GM04504 (cell line): ENCODE measurements at places on chromosomes 11 and 22.

GRCh38 chr11:44286268-44286880 lies 23.6 kb downstream of the ALX4 start:
- DNase-seq: peak; percentile 17

- peak; percentile 75 for DNase-seq
Measured at GRCh38 chr22:27534720-27535125, 266.8 kb downstream of the MN1 start.

- DNase-seq: no peak
Measured at GRCh38 chr11:17747131-17747955, 12.8 kb downstream of the KCNC1 start.

DNA sequence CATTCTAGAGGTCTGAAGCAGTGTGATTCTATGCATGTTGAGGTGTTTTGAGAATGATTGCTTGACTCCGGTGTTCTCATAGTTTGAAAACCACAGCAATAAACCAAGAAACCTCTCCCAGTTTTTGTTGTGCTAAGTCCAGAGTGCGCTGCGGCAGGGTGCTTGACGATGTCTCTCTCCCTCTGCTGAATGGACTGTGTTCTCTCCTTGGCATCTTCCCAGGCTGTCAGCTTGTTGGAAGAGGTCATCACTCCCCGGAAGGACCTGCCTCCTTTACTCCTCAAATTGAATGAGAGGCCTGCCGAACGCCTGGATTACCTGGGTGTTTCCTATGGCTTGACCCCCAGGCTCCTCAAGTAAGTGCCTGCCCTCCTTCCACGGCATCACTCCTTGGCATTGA lies 31.0 kb downstream of the NAT10 start:
- no peak for DNase-seq

DNA sequence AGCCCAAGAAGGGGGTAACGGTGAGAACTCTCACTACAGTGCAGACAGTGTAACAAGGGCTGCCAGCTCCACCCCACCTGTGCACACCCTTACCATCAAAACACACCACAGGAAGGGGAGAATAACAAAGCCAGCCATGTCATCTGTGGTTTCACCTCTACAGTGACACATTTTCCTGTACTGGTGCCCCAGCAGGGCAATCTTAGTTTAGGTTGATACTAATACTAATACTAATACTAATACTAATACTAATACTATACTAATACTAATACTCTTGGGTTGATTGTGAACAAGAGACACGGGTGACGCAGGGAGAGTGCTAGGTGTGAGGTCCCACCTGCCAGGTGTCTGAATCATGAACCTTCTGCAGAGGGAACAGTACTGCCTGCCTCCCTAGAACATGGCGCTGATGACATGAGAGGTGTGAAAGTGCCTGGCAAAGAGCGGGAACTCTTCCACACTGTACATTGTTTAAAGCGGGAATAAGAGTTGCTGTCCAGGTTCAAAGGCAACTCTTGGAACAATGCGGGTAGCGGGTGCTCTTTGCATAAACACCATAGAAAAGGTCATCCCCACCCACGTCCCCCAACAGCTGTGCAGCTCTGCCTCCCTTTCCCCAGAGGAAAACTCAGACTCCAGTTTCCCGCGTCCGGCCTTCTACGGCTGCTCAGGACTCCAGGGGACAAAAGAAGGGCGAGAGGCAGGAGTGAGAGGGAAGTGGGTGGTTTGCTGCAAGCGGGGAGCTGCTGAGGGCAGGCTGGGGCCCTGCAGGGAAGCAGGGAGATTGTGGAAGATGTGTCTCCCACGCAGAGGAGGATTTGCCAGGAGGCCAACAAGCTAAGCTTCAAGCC lies 25.0 kb upstream of the TMPRSS4 start:
- no peak for DNase-seq

DNA sequence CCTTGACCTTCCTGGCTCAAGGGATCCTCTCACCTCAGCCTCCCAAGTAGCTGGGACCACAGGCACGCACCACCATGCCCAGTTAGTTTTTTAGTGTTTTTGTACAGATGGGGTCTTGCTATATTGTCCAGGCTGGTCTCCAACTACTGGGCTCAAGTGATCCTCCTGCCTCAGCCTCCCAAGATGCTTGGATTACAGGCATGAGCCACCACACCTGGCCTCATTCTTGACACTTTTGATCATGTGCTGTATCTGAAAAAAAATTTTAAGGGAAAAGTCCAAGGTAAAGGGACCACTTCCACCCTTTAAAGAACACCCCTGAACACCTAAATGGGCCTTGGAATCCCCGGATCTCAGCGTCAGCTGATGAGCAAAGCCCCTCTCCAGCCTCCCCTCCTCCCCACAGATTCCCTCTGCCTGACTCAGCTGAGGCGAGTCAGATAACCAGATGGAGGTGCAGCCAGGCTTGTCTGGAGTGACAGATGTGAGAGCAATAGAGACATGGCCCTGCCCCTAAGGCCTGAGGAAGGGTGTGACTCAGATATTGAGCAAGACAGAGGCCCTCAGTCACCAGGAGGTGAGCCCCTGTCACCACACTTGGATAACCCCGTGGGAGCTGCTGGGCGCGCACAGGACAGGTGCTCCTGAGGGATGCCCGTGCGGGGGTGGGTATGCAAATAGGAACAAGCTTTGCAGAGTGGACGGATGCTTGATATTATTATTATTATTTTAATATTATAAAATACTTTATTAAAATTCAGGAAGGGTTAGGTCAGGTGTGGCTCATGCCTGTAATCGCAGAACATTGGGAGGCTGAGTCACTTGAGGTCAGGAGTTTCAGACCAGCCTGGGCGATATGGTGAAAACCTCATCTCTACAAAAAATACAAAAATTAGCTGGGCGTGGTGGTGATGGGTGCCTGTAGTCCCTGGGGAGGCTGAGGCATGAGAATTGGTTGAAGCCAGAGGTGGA lies 5.0 kb upstream of the CCDC88B start:
- DNase-seq: peak; percentile 91

DNA sequence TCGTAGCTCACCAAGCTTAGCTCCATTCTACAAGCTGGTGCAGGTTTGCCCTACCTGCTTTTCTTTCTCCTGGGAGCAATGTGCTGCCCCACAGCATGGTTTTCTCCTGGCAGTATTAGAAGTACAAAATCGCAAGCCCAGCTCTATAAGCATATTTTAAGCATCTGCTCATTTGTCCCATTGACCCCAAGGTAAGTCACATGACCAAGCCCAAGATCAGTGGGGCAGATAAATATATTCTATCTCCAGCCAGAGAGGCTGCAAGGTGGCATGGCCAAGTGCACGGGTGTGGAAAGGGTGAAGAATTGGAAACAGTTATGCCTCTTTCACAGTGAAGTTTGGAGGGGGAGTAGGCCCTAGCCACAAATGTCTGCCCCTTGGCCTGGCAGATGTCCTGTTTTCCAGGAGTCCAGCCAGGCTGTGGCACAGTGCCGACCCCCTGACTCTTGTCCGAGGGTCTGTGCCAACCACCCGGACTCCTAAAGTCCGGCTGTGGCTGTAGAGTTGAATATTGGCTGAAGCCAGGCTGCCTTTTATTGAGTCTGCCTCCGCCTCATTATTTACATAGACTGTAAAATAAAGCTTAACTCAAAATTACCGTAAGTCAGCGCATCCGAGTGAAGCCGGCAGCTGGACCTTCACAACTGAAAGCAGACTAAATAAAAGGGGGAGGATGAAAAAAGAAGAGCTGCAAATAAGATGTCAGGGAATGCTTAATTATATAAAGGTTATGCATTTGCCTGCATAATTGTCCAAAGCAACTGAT lies 165.7 kb downstream of the COMMD9 start:
- no peak for DNase-seq

DNA sequence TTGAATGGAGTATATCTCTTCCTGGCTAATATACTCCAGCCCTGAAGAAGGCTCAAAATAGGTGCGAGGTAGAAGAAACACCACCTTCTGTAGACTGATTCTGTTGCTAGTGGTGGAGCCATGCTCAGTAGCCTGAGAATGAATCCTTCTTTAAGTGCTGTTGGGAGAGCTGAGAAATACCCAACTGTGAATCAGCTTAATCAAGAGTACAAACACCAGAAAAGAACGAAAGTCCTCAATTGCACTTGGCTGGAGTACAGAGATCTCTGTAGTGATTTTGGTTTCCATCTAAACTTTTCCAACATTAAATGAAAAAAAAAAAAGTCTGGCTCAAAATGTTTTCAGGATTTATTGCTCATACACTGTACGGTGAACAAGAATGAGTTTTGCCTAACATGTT lies 619.1 kb downstream of the METTL15 start:
- DNase-seq: peak; percentile 57

DNA sequence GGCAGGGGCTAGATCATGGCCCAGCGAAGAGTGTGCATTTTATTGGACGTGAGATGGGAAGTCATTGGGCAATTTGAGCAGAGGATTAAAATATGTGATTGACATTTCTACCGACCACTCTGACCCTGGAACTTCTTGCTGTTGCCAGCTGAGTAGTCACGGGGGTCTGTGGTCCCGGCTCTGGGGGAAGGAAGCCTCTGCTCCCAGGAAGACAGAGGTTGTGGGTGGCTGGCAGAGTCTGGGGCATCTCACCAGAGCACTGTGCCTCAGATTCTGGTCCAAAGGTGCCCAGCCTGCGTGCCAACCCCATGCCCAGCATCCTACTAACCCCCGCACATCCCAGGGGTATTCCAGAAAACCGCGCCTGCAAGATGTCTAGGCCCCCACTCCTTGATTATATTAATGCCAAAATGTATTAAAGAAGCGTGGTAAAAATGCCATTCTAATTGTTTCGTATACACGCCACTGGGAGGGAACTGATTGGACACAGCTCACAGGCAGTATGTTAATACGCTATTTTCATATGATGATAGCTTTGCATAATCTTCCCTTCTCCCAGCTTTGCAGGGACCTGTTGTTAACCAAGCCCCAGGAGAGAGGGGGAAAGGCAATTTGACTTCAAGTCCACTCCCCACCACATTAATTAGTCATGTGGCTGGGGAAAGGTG lies 25.3 kb upstream of the LMO1 start:
- DNase-seq: no peak

DNA sequence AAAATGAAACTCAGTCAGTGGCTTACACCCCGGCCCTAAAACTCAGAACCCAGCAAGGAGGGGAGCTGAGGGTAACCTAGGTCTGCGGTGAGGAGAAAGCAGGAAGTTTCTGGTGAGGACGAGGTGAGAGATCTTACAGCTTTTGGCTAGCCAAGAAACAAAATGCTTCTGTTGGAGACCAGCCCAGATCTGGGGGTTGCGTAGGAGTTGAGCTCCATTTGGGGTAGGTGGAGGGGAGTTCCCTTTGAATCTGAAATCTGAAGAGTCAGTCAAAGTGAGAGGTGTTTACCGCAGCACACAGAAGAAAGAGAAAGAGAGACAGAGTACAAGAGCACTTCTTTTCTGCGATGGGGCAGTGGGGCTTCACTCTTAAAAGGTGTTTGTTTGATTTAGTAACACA lies 29.6 kb downstream of the EHF start:
- DNase-seq: no peak

DNA sequence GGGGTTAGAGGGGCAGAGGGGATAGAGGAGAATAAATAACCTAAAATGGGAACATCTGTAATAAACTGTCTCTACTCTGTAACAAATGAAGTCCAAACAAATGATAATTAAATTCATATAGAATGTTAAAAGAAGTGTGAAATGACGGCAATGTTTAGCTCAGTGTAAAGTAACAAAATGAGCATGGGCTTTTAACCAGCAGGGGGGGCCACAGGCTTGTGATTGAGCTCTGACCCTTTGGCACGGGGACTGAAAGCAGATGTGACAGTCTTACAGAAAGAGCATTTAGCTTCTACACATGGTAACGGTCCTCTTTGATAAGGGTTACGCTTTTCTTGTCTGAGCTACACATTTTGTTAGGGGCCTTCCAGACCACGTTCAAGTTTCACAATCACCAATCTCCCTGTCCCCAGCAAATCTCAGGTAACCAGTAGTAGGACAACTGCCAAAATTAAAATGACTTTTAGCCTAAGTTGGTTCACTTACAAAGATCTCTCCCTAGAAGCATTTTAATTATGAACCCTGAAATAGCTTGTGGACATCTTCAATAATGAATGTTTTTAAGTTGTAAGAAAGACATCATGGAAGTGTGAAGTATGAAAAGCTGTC lies 262.5 kb downstream of the DCDC1 start:
- peak; percentile 19 for DNase-seq

- no peak for DNase-seq
Measured at GRCh38 chr11:59559886-59560285, 48.5 kb downstream of the OR4D9 start.

GRCh38 chr11:71329165-71329510 lies 76.8 kb upstream of the SHANK2 start:
- DNase-seq: no peak

DNA sequence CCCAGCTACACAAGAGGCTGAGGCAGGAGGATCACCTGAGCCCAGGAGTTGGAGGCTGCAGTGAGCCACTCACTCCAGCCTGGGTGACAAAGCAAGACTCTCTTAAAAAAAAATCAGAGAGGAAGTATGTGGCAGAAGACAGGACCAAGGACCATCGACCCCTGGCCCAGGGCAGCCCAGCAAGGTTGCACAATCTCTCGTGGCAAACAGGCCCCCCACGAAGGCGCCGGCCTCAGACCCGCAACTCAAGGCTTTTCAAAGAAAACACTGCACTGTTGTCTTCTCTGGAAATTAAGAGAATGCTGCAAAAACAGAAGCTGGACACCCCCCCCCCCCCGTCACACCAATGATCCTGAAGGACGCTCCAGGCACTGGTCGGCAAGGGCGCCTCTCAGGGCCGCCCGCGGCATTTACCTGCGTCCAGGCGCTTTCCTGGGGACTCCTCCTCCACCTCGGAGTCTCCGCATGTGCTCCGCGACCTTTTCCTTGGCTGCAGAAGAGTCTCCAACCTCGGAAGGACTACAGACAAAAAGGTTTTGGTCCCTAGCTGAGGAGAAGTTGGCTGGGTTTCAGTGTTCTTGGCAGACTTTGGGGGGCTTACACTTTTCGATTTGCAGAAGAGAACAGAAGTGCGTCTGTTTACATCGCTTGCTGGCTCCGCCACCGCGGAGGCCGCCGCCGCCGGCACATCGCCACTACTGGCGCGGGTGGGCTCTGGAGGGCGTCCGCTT lies 40.5 kb downstream of the BRD1 start:
- no peak for DNase-seq

- DNase-seq: no peak
Measured at GRCh38 chr11:79807506-79807905, 366.7 kb upstream of the TENM4 start.

- DNase-seq: no peak
Measured at GRCh38 chr11:2724104-2724503, 24.3 kb upstream of the KCNQ1OT1 start.

DNA sequence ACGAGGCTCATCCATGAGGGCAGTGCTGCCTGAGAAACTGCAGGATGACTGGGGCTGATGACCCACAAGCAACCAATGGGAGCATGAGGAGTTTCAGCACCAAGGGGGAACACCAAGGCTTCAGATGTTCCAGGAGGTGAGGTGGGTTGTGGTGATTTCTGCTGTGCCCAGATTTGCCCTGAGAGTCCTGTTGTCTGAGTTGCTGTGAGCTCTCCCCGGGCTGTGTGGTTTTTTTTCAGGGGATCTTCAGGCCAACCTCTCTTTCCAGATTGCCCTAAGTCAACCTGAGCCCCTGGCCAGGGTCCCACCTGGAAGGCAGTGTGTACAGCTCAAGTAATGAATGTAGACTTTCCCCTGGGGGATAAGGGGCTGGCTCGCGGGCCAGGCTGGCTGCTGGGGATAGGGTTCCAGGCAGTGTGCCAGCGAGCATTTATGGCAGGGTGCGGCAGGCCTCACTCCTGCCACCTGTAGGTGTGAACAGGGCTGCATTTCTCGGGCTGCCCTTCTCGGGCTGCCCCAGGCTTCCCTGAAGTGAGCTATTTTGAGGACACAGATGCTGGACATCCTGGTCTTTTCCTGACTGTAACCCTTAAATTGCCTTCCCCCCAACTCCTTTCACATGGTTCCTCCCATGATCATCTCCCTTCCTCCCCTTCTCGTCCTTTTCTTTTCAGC lies 9.8 kb downstream of the SLC22A6 start:
- no peak for DNase-seq

- DNase-seq: no peak
Measured at GRCh38 chr11:88421530-88421929, 84.0 kb upstream of the CTSC start.
